HuH-7 (cell line): ENCODE measurements at places on chromosomes 2 and 18.

GRCh38 chr18:60905699-60906098, 427.5 kb upstream of the CDH20 start:
- no peak for DNase-seq

- no peak for DNase-seq
These were observed 198.2 kb upstream of the COPS8 start for GRCh38 chr2:236887531-236887930.

- DNase-seq: no peak
These were observed 77.2 kb downstream of the PIGN start for GRCh38 chr18:62109676-62110075.

DNA sequence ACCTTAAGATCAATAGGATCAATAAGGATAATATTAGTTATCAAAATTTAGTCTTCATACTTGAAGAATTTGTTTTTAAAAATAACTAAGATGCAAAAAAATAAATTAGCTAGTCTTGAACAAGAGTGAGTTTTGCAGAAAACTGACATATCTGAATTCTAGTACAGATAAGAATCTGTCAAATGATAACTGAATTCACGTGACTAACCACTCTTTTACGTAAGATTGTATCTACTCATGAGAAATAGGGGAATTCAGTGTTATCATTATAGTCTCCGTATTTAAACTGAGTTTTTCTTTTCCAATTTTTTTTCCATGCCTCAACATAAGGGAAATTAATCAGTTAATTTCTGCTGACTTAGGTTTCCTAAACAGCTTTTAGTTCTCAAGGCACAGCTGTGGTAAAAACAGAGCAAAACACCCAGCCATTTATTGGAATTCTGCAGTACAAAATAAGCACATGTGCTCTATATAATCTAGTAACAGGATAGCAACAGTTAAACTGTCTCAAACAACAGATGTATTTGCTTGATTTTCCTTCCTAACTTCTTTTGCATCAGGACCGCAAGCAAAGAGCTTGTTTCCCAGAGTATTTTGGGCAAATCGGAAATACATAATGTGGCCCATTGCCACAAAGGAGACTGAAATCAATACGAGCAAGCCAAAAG, 19.1 kb downstream of the SLC40A1 start:
- DNase-seq: no peak

DNA sequence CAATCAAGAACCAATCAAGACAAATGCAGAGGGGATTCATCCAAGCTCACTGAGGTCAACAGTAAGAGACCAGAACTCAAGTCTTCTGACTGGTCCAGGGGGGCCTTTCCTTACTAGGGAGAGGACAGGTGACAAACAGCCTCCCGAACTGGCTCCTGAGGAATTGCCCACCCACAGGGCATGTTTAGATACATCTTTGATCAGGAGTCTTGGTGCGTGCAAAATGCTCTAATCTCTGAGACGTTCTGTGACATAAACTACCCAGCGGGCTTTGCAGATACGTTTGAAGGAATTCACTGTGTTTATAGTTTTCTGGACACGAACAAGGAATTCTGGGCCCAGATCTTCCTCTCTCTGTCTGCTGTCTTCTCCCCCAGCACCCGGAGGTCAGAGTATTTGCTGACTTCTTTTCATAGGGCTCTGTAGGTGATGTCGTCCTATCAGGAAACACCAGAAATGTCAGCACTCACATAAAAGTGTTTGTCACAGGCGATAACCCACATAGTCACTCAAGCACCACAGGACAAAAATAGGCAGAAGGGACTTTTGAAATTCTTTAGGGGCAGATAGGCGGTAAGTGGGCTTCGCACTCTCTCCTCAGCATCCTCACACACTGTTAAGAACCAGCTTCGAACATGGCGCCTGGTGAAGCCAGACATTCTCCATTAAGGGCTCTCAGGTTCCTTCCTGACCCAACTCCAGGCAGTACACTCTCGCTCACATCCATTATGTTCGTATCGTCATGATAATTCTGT, 349.0 kb downstream of the CYRIA start:
- DNase-seq: no peak

DNA sequence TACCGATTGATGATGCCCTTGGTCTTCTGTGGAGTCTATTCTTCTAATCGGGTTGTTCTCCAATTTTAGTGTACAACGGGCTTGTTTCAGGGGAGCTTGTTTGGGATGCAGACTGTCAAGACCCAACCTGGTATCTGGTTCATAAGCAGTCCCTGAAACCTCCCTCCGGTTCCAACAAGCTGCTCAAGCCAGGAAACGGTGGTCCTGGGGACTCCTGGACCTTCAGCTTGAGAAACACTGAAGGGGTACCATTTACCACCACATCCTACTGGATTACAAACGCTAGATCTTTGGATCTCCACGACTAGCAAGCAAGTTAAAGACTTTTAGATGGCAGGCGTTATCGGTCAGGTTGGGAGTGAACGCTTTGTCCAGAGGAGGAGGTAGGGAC, 2.0 kb downstream of the BCL2 start:
- no peak for DNase-seq

DNA sequence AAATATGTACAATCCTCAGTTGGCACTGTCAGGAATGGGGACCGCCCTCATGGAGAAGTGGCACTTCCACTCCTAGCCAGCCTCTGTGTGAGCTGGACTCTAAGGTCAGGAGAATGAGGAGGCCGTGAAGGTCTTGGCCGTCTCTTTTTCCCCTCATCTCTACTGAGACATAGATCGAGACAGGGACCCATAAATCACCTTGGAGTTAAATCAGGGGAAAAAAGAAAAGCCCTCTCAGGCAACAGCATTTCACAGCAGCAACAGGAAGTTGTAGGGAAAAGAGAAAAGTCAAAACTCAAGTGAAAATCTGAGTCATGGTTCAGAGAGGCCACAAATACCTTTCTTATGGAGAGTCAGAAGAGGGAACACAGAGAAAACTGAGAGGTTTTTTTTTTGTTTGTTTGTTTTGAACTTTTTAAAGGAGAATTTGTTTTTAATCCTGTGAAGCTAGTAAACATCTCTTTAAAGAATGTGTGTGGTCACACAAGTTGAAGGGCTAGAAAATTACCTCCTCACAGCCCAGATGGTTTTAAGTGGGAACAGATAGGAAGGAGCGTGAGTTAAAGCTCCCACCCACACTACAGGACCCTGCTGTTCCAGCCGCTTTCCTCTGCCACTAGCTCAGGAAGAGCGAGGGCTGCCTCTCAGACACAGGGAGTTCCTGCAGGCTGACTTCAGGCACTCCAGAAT, 30.6 kb upstream of the CYP1B1 start:
- no peak for DNase-seq

- no peak for DNase-seq
These were observed 27.3 kb upstream of the E2F6 start for GRCh38 chr2:11493282-11493681.

- DNase-seq: no peak
These were observed 286.9 kb downstream of the INSIG2 start for GRCh38 chr2:118374974-118375755.

DNA sequence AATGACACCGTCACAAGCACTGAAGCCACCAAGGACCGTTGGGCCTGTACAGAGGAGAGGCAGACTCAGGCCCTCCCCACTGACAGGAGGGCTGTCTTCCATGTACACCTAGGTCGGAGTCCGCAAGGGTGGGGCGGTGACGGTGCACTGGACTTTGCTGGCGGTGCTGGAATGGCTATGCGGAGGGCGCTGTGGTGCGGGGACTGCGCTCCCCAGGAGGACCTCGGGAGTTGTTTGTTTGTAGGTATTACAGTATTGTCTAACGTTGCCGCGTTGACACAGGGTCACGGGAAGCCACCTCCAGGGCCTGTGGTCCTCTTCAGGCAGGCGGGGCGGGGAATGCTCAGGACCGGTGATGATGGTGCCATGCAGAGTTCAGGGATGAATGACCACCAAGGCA, 126.2 kb downstream of the TPO start:
- no peak for DNase-seq

DNA sequence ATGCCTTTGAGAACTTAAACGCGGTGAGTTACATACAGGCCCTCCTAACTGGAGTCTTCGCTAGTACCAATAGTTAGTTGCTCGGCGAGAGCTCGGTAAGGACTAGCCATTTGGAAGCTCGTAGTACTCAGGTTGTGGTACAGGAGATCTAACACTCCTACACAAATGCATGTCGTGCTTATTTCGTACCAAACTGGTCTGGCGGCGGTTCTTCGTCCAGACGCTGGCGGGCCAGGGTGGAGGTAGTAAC, 346 bp upstream of the VRK2 start:
- DNase-seq: no peak

- no peak for DNase-seq
These were observed 1.1 kb downstream of the CDK5R2 start for GRCh38 chr2:218960309-218961165.

GRCh38 chr18:12032786-12033642, 51.7 kb downstream of the IMPA2 start:
- DNase-seq: no peak

DNA sequence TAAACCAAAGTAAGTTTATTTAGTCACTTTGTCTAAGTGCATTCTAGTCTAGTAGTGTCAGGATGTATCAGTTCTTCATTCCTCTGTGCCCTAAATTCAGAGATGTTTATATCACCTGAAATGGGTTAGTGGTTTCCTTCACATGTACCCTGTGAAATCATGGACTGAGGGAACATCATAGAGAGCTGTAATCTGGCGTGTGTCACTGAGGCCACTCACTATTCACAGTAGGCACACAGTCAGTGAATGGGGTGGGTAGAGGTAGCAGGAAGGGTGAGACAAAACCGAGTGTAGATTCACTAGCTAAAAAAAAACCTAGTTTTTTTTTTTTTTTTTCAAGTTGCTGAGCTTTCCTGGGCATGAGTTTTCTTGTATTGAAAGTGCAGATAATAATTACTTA, 5.6 kb downstream of the KIF5C start:
- DNase-seq: no peak

GRCh38 chr2:41711736-41712135, 336.1 kb upstream of the PKDCC start:
- no peak for DNase-seq

DNA sequence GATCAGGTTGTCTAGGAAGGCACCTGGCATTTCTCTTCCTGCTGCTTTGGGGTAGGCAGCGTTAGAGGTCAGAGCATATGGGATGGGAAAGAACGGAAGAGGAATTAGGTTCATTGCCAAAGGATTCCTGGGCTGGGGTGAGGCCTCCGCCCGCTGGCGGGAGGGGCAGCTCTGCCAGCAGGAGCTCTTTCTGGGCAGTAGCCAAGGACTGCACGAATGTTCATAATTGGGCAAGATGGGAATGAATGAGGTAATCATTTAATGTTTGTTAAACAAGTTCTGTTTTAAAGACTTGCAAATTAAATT, 253.9 kb downstream of the AGAP1 start:
- DNase-seq: no peak

GRCh38 chr2:230814616-230815015, 50.1 kb upstream of the ITM2C start:
- peak; percentile 40 for DNase-seq

DNA sequence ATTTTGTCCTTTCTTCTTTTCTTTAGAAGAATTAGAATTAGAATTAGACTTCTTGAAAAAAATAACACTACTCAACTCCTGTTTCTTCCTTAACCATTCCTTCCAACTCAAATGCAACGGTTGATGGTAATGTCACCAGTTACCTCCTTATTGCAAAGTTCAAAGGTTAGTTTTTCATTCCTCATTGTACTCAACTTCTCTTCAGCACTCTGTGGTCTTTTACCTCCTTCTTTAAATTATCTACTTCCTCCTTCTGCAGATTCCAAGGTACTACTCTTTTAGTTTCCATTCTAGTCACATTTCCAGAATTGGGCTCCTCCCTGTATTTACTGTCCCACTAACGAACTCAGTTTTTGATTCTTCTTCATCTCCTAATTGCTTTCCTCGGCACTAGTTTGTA, 700.7 kb downstream of the SATB2 start:
- no peak for DNase-seq

DNA sequence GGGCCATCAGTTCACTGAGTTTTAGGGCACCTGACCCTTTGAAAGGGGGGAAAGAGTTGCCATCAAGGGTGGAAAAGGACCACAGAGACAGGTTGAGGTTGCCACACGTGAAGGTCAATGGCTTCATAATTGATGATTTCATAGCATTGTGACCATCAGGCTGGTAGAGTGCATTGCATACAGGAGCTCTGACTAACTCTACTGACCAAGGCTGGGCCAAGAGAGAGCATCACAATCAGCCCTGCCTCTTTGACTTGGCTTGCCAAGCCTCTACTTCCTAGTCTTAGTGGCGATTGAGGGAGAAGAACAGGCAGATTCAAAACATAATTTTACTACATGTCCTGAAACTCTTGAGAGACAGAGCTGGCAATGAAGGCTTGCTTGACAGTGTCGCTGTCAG, 5.8 kb upstream of the TNP1 start:
- no peak for DNase-seq

GRCh38 chr2:230416061-230416721, at the start of gene SP100:
Gene SP100, plus strand, starts transcription at chr2:230416201. Its CDS starts 96 bp downstream, at chr2:230416297.
- no peak for DNase-seq

GRCh38 chr2:236177604-236177966, 9.4 kb upstream of the GBX2 start:
- DNase-seq: peak; percentile 91

DNA sequence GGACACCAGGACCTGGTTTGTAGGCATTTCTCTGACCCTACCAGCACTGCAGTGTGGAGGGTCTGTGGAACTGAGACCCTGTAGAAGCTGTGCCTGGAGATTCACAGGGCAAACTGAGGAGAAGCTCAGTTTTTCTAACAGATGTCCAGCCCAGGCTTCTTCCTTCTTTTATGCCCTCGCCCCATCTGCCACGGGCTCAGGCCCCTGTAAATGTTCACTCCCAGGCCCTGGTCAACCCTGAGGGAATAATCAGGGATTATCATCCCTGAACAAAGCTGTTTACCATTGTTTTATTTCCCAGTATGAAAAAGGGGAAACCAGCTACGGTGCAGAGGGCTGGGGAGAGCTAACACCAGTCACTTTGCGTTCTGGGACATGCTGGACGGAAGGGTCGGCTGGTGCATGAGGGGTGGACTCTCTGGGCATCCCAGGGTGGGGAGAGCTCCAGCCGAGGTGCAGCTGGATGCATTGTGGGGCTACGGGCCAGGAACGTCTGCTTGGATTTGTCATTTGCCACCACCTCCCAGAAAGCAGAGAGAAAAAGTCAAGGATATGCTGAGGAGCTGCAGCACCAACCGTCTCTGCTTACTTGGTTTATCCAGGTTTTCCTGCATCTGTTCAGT, 183.8 kb downstream of the TFCP2L1 start:
- no peak for DNase-seq

DNA sequence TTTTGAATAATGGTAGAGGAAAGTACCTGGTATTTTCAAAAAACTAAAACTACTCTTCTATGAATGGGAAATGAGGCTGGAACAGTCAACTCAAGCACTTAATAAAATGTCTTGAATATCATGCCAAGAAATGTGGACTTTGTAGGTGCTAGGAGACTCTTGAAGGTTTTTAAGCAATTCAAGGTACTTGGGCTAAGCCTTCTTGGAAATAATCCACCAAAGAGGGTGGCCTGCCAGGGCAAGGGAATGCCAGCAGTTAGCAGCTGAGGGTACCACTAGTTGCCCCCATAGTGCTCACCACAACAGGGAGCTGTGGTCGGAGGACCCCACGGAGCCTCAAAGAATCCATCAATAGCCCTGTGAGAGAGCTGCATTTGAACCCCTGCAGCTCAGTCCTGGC, 14.6 kb upstream of the ACYP2 start:
- DNase-seq: no peak

GRCh38 chr2:151518802-151519201, 109.1 kb downstream of the RIF1 start:
- DNase-seq: no peak
